Endothelial cell of umbilical vein (primary cell): ENCODE measurements at places on chromosomes 16 and 17. TPM values are rescaled to one million over a fixed set of nuclear protein-coding genes. Genes with fewer than 3 reads are reported as not detected.

DNA sequence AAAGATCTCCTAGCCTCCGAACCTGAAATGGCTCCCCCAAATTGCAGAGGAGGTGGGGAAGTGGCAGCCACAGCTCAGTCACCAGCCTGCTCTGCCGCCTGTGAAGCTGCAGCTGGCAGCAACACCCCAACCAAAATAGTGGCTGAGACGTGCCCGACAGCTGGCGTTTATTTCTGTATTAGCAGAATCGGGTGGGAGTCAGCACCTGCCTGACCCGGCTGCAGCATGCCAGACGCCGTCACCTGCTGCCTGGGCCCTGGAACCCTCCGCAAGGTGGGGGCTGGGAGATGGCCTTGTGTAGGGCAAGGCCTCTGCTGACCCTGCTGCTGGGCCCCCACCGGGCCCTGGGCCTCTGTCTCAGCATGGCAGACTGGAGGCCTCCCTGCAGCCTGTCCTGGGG is 17.5 kb upstream of the PABPN1L start:
- no peak for DNase-seq

- DNase-seq = no peak
Observed at GRCh38 chr16:28192806-28193529, 18.8 kb downstream of the XPO6 start.

GRCh38 chr16:30394592-30395154 is 547 bp upstream of the ZNF48 start:
- DNase-seq = peak; percentile 57

- DNase-seq = no peak
Observed at GRCh38 chr17:55420776-55421178, 858 bp downstream of the MMD start.

Gene CDC27
- total RNA-seq = 172 and 179 TPM in 2 replicates

DNA sequence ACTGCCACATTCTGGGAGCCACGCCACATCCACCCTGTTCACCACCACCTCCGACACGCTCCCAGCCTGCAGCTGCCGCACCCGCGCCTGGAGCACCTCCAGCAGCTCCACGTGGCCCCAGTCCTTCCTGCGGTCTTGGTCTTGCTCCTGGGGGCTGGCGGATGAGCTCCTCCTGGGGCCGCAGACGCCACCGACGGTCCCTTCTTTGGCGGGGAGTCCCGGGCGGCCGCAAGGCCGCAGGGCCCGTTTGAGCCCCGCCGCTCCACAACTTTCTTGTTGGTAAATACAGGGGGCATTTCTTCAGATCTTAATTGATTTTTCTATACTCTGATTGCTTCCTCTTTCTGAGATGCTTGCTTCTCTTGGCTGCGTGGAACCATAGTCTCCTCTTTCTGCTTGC is 75.3 kb upstream of the MED13 start:
- DNase-seq = no peak

Gene KRTAP9-8
- not detected in 2 replicates for total RNA-seq

DNA sequence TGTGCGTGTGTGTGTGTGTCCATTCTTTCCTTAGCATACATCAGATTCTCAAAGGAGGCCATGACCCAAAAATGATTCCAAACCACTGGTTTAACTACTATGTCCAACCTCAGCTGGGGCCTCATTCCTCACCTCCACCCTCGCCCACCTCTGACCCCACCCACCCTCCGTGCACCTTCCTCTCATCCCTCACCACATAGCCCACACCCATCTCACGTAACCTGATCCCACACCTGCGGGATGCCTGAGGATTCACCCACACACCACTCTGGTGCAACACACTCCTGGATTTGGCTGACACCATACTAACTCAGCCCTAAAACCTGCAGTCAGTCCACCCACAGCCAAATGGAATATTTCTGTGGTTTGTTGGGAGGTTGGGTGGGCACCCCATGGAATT is 3.3 kb upstream of the CSNK2A2 start:
- DNase-seq = no peak

DNA sequence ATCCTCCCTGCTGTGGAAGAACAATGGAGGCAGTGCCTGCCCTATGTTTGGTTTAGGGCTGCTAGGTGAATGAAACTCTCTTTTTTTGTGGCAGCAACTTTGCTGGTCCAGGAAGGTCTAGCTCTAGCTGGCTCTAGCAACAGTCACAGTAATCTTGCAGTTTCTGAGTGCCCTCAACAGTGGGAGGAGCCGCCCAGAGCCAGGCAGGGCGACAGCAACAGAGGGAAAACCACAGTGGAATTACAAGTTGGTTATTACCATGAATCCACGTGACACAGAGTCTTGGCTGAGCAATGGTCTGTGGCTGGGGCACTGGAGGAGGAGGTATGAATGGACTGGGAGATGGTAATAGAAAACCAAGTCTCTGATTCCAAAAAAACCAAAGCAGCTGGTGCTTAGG is 10.3 kb downstream of the HSPB9 start:
- peak; percentile 48 for DNase-seq

DNA sequence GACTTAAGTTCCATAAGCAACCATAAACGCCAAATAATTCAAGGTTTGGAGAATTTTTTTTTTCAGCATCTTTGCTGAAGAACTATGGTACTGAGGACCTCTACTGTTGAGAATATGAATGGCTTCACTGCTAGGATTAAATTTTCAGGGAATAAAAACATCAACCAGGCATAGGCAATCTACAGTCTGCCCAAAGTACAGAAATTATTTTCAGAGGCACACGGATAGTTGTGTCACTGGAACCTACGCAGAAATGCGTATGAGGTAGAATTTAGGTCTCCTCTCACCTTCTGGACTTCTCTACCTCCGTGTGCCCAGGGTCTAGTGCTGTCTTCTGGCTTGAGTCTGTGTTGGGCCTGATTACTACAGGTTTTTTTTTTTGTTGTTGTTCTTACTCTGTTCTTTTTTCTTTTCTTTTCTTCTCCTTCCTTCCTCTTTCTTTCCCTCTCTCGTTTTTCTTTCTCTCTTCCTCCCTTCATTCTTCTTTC is 39.7 kb downstream of the NACA2 start:
- peak; percentile 55 for DNase-seq

GRCh38 chr17:59439262-59439661 is 107.8 kb downstream of the YPEL2 start:
- peak; percentile 23 for DNase-seq

GRCh38 chr16:19186408-19186807 is 18.4 kb downstream of the SYT17 start:
- no peak for DNase-seq

GRCh38 chr16:87970186-87970585 is 19.0 kb downstream of the BANP start:
- no peak for DNase-seq

Gene PYY
- not detected in 2 replicates for total RNA-seq

DNA sequence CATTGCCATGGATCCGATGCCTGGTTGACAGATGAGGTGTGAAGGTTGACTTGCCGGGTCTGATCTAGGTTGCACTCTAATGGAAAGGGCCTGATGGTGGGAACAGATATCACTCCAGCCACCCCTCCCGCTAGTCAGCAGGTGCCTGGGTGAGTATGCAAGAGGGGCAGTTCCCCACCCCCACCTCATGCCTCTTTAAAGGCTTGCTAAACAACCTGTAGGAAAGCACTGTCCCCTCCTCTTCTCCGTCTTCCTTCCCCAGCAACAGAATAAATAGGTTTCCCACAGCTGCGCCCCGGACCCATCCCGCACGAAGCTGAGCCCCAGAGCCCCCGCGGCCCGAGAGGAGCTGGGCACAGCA is 746 bp upstream of the TMEM132E start:
- no peak for DNase-seq

DNA sequence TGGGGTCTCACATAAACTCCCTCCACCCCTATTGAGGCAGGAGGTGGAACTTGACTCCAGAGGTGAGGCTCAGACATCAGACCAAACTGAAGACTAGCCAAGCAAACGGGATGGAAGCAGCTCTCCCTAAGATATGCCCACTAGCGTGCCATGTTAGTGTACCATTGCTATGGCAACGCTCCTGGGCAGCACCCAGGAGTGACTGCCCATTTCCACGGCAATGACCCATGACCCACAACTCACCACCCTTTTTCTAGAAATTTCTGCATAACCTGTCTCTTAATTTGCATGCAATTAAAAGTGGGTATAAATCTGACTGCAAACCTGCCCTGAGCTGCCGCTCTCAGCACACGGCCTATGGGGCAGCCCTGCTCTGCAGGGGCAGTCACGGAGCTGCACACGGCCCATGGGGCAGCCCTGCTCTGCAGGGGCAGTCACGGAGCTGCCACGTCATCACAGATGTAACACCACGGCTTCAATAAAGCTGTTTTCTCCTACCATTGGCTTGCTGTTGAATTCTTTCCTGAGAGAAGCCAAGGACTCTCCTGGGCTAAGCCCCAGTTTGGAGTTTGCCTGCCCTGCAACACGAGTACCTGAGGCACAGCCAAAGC is 164.3 kb downstream of the RBFOX3 start:
- DNase-seq = no peak

Gene CA5A
- total RNA-seq = not detected in 2 replicates

GRCh38 chr16:65547772-65548446 is 426.0 kb upstream of the CDH11 start:
- DNase-seq = no peak

Gene TEKT5
- not detected in 2 replicates for total RNA-seq

- no peak for DNase-seq
Observed at GRCh38 chr16:77435272-77435820, 512 bp upstream of the ADAMTS18 start.

DNA sequence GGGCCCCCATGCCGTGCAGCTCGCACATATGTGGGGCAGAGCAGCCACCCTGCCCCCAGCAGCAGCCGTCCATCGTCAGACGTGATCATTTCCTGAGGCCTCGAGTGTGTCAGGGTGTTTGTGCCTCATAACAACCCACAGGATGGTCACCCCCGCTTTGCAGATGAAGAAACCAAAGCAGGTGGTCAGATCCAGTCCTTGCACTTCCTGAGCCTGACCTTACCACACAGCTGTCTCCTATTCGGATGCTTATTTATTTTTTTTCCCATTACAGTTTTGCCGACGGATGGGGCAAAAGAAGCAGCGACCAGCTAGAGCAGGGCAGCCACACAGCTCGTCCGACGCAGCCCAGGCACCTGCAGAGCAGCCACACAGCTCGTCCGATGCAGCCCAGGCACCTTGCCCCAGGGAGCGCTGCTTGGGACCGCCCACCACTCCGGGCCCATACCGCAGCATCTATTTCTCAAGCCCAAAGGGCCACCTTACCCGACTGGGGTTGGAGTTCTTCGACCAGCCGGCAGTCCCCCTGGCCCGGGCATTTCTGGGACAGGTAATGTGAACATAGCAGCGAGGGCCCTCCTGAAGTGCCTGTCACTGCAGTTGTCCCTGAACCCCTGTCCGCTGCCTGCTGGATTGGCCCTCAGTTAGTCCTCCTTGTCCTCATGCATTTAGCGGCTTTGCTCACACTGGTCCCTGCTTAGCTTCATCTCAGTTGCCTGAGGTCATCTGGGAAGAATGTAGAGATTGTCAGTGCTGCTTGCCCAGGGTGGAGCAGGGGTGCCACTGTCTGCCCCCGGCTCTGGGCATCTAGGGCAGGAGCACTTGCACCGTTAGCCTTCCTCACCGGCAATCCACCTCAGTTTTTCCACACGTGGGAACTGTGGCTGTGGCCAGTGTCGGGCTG is 1.4 kb downstream of the MPG start:
- DNase-seq = peak; percentile 42

GRCh38 chr17:43702637-43703036 is 40.9 kb upstream of the MEOX1 start:
- no peak for DNase-seq

DNA sequence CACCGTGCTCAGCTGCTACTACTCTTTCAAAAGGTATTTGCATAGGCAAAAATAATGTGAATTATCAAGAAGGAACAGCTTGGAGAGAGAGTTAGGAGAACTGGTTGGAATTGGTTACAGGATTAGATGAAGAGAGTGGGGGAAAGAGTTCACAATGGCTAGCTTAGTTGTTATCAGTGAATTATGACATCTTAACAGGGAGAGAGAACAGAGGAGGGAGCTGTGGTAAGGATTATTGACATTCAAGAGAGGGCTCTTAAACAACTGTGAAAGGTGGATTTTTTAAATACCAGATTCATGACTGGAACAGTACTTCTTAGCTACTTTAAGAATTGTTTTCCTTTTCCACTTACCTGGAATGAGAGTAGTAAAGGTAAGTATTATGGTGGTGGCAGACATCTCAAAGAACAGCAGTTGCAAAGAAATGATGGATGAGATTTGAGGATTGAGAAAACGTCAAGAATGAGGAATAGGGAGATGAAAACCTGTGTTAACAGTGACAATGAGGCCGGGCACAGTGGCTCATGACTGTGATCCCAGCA is 43.9 kb upstream of the SLC5A11 start:
- DNase-seq = no peak

GRCh38 chr17:27495460-27495859 is 39.2 kb downstream of the KSR1 start:
- DNase-seq = no peak

GRCh38 chr16:27534256-27534655 is 15.5 kb downstream of the GTF3C1 start:
- DNase-seq = no peak

DNA sequence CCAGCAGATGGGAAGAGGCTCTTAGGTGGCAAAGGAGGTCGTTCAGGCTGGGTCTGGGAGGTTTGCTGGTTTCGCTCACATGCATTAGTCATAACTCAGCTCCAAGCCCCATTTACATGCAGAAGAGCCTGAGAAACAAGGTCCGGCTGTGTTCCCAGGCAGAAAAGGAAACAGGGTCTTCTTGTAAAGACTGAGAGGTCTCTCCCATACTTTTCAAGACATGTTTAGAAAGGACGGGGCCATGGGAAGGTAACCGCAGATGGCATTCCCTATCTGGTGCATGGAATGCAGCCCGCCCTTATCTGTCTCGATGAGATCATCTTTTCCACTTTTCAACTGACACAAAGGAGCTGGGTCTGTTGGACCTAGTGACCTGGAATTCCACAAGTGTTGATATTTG is 389.0 kb upstream of the CDH11 start:
- DNase-seq = no peak

DNA sequence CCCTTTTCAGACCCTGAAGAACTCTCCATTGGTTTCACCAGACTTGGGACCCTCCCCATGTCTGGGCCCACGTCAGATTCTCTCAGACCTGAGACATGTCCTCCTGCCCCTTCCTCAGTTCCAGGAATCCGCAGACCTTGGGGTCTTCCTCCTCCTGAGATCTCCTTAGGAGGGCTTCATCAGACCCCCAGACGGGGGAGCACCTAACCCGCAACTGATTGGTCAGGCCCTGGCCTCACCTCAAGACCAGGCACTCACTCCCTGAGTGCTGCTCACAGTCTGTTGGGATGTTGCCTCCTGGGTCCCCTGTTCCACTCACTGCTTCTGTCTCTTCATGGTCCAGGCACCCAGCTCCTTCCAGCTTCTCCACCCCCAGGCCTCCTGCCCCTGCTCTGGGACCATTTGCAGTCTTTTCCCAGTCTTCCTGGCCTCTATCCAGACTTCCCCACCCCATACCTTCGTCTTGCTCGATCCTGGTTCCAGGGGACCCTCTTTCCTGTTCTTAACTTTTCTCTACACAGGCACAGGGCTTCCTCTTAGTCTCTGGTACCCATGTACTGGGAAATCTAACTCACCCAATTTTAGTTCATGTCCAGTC is 1.2 kb downstream of the GID4 start:
- DNase-seq = no peak
